ENCODE measurements at places on chromosomes 3 and 15.

DNA sequence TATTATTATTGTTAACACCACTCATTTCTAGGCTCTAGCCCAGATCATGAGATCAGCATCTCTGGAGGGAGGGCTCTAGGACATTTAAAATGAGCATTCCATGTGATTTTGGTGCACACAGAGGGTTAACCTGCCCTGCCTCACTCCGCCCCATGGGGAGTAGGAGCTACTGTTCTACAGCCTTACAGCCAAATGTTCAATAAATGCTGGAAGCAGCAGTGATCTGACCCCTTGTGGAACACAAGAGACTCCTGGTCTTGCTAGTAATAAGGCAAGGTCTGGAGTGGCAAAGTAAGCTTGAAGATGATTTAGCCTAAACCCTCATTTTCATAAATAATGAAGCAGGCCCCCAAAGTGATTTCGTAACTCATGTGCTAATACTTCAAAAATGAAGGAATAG, 166.4 kb upstream of the EOMES start:
- DNase-seq: no peak

GRCh38 chr3:52039426-52039825, 16.9 kb downstream of the DUSP7 start:
- no peak for DNase-seq

DNA sequence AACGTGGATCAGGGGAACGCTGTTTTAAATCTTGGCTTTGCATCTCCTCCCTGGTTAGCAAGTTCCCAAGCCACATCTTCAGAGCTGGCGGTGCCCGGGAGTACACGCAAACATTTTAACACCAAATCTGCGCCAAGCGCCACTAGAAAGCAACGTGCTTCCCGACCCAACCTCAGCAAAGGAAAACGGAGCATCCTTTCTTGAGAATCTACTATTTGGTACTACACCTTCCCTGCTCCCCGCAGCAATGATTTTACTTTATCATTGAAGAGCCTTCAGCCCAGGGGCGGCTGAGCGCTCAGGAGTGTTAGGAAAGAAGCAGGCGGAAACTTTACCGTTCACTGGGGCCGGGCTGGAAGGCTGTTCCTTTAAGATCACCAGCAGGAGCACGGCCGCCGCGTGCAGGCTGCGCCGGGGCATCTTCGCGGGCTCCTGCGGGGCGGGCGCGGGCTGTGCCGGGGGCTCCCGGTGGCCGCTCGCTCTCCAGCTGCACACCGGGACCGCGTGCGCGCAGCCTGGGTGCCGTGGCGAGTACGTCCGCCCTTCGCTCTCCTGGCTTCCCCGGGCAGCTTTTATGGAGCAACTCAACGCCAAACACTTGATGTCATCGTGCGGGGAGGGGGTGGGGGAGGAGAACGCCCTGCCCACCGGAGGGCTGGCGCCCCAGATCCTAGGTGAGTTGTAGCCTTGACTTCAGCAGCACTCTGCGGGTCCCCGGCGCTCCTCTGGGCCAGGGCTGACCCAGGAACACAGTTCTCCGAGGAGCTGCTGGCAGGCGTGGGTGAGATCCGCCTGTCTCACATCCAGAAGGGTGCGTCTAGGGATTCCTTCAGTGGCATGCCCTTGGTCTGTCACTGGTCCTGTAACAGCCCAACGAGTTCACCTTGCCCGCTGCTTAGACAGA, at the start of gene CA12:
Gene CA12 (minus strand): TSS at position 546 of the 904 bp plus-strand sequence. CDS start 126 bp downstream, at position 420.
- no peak for DNase-seq

- DNase-seq: no peak
Measured at GRCh38 chr3:172224560-172225214, 185.3 kb downstream of the FNDC3B start.

GRCh38 chr15:75672646-75673425, 25.1 kb downstream of the SNX33 start:
- DNase-seq: no peak

DNA sequence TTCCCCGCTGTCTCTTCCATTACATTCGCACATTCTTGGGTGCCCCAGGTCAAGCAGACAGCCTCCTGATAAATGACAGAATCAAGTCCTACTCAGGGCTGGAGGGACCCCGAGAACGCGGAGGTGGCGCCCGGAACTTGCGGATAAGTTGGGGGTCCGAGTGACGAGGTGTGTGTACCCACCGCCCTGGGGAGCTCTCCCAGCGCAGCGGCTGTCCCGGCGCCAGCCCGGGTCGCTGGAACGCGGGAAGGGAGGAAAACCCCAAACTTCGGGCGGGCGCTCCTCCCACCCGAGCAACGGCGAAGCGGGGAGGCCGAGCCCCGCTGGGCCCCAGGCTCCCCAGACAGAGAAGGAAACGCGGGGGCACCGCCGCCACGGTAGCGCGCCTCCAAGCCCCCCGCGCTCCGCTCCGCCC, 550 bp downstream of the CLN6 start:
- DNase-seq: no peak

DNA sequence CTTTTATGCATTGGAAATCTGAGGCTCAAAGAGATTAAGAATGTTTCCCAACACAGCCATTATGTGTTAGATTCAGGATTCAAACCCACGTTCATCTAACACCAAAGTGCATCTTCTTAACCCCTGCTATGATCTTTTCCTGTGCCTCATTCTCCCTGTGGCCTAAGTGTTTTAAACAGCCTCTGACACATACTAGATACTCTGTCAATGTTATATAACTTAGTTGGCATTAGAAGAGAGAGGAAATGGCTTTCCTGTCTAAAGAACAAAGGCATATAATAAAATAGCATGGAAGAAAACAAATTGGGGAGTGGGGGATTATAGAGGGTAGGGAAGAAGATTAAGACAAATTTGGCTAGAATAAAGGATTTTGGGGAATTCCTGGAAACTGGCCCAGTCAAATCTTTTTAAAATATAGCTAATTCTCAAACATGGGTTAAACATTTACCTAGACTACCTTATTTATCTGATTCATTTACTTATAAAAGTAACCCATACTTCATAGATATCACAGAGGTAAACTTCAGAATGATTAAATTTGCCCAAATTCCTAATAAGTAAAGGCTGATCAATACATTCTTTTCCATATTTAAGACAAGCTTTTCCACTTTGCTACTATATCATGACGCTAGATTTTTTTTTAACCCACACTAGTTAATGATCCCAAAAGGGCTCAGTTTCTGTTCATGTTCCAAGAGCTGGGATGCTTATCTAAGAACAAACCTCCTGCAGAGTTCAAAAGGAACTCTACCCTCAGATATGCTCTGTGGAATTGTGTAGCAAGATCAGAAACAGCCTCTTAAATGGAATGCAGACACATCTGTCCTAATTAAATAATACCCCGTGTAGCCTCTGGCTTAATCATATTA, 122.9 kb upstream of the PTPRG start:
- no peak for DNase-seq

DNA sequence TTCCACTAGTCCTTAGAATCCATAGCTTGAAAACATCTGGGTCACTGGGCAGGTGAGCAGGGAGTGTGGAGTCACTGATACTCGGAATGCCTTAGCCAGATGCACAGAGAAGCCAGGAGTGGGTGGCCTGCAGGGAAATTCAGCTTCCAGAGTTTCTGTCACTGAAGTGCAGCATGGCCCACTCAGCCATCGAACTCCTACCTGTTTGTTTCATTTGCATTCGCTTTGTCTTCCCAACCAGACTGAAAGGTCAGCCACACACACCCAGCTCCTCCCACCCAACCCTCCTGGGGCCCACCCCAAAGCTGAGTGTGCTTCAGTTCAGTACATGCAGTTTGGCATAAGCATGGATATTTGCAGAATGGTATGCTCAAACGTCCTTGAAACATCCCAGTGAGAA, 124.5 kb upstream of the ATP10A start:
- DNase-seq: no peak

- DNase-seq: no peak
Measured at GRCh38 chr3:140343211-140344081, 334.4 kb upstream of the TRIM42 start.

DNA sequence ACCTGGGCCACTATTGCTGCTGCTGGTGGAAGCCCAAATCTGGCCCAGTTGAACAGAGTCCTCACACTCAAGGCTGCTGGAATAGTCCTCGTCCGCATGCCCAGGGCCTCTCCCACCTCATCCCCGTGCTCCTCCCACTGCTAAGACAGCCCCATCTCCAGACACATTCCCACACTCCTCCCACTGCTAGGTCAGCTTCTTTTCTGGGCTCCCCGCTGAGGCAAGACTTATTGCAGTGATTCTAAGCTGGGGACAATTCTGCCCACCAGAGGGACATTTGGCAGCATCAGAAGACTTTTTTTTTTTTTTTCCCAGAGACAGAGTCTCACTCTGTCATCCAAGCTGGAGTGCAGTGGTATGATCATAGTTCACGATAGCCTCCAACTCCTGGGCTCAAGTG, 35.1 kb downstream of the POC1A start:
- DNase-seq: no peak

DNA sequence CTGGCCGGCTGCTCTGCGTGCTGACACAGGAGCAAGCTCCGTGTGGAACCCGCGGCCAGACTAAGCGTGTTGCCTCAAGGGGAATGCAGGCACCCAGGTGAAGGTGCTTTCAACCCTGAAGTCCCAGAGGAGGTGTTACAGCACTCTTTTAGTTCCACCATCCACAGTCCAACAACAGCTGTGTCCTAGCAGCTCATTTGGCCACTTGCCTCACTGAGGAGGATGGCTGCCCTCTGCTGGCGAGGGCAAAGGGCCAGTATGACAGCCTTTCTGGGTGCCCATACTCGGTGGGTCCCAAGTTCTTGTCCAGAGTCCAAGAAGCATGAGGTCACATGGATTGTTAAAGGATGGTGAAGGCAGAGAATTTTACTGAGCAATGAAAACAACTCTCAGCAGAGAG, 87.8 kb downstream of the C3orf85 start:
- no peak for DNase-seq

- no peak for DNase-seq
Measured at GRCh38 chr3:98754483-98754882, 8.7 kb upstream of the ST3GAL6 start.

- no peak for DNase-seq
Measured at GRCh38 chr15:61051569-61052031, 177.5 kb downstream of the RORA start.

- DNase-seq: no peak
Measured at GRCh38 chr3:45803252-45803935, 7.1 kb upstream of the SLC6A20 start.

- no peak for DNase-seq
Measured at GRCh38 chr15:57384024-57384423, 7.7 kb downstream of the CGNL1 start.

DNA sequence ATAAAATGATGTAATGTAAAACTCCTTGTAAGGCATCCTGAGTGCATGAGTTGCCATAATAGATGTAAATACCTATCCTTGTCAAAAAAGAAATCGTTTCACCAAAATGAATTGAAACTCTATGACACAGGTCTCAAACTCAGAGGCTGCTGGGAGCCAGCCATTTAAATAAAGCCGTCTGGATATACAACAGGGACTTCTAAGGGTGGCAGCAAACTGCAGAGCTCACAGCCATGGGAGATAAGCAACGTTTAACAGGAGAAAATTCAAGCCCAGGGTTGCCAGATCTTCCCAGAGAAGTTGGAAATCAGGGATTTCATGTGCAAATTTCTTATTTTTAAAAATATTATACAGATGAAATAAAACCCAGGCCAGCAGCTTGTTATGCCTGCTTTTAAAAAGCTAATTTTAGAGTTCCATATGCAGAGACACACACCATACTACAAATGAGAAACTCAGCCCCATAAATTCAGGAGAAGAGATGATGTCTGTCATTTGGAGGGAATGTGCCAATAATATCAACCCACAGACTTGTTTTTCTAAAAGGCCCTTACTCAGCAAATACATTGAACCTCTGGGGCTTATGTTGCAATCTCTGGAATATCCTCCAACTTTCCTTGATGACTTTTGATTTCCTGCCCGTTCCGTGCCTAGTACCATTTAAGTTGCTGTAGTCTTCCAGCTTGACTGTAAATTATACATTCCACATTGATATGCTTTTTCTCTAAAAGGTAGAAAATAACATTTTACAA, 75.6 kb downstream of the AQP9 start:
- no peak for DNase-seq

- DNase-seq: no peak
Measured at GRCh38 chr3:131357275-131357674, 24.3 kb upstream of the NUDT16 start.

DNA sequence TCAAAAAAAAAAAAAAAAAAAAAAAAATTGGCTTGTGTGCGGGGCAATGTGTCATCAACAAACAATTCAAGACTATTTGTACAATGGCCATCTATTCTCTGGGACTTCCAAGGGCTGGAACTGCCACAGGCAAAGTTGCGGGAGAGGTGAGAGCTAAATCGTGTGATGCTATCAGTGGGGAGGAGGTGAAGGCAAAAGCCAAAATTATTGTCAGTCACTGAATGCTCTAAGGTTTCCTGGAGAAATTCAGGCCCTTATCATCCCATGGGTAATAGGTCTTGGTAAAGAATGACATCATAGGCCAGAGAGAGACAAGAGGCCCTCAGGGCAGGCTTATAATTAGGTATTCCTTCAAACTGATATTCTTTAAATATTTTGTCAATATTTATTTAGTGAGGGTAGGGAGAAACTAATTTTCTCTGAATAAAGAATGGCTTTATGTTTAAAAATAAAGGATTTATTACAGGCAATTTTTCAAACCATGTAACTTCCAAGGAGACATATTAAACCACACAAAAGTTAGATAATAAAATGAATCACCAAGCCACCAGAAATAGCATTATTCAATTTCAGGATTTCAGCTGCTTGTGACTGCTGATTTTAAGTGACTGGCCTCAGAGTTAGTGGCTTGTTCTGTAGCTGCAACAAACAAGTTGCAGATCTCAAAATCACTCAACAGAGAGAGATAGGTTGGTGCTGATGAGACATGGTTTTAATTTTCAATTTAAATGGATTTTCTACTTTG, 226.3 kb upstream of the MRPL3 start:
- DNase-seq: no peak

GRCh38 chr3:52055537-52056351, 627 bp downstream of the DUSP7 start:
- no peak for DNase-seq

- no peak for DNase-seq
Measured at GRCh38 chr15:70025413-70026296, 72.1 kb downstream of the TLE3 start.

DNA sequence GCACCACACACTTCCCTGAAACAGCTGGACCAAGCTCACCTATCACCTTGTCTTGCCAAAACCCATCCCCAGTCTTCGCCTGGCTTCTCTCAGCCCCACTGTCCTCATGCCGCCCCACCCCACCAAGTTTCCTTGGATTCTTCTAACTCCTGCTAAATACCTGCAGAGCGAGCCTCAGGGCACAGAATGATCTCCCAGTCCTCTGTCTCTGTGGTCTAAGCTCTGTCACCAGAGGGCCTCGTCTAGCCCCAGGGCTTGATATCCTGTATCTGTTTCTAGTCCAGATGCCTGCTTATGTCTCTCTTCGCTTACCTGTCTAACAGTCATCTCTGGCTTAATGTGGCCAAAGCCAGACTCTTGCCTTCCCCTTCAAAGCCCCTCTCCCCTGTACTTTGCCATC, 9.7 kb downstream of the CCDC12 start:
- no peak for DNase-seq

- no peak for DNase-seq
Measured at GRCh38 chr3:73695841-73696240, 71.1 kb upstream of the PDZRN3 start.

- no peak for DNase-seq
Measured at GRCh38 chr3:129065016-129065719, 4.6 kb downstream of the GP9 start.

- no peak for DNase-seq
Measured at GRCh38 chr3:50464569-50464968, 38.9 kb downstream of the CACNA2D2 start.

- no peak for DNase-seq
Measured at GRCh38 chr3:175212896-175213295, 353.8 kb downstream of the NAALADL2 start.

Data from stimulated activated CD4-positive, alpha-beta T cell treated with anti-CD3 and anti-CD28 coated beads, Interleukin-1b, Interleukin-23, amount 100 ng/mL, for 1 hour (primary cell).